ENCODE measurements at places on chromosomes 6 and 20. TPM values are rescaled to one million over a fixed set of nuclear protein-coding genes. Genes with fewer than 3 reads are reported as not detected.

- peak; percentile 78 for DNase-seq
- no peak overlapping the region for H3K4me3 ChIP-seq
- peaks cover 2% of the 10 kb centered on the region for H3K27me3 ChIP-seq
- H3K4me1 ChIP-seq = no peaks in the 10 kb centered on the region
- H3K36me3 ChIP-seq = no peaks in the 10 kb centered on the region
Measured at GRCh38 chr20:58021481-58021880, 207.0 kb downstream of the ANKRD60 start.

The GABBR1 gene
- 3.3 TPM for total RNA-seq

DNA sequence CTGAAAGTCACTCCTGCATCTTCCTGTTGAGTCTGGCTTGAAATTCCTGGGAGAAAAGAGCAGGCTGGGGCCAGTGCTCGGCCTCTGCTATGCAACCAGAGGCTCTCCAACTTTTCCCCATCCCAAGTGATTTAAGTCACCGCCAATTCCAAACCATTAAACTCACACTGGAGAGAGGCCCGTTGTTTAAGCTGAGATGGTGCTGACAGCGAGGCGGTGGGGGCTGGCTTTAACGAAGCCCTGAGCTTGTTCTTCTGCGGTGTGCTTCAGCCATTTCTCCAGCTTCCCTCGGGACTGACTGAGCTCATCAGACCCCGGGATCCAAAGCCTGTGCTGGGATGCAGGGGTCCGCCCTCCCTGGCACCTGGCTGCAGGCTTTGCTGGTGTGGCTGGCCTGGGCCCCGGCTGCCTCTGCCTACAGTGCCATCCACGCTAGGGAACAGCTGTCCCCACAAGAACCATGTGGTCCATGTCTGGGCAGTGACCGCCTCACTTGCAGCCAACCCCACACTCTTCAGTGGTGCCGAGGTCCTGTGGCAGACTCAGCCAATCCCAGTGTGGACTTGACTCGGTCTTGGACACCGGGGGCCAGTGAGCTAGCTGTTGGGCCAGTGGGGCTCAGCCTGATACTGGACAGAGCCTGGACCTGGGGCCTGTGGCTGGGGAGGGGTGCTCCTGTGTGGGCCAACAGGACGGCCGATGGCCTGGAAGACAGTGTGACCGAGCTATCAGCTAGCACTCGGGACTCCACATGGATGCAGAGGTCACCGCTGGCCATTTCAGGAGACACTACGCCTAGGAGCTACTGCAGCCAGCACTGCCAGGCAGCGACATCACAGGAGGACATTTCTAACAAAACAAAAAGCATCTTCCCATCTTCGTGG, 21.2 kb downstream of the RAMACL start:
- DNase-seq = no peak
- H3K36me3 ChIP-seq = no peaks in the 10 kb centered on the region
- H3K27me3 ChIP-seq = no peaks in the 10 kb centered on the region
- no peak overlapping the region for H3K4me3 ChIP-seq
- no peaks in the 10 kb centered on the region for H3K4me1 ChIP-seq
- H3K27ac ChIP-seq = no peak overlapping the region

DNA sequence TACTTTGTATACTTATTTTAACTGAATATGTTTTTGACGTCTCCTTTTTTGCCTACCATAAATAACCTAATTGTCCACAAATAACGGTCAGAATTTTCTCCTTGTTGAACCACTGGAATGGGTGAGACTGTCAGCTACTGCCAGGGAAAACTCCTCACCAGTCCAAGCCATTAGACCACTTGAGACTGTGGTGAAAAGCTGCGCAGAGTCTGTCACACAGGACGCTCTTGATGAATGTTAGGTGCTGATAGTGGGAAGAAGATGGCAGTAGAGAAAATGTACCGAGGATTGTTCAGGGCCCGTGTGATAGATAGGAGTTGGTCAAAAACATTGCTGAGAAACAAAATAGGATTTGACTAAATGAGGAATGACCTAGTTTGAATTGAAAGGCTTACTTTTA, 75.6 kb upstream of the KIF25 start:
- DNase-seq = no peak
- H3K4me1 ChIP-seq = no peaks in the 10 kb centered on the region
- H3K27me3 ChIP-seq = no peaks in the 10 kb centered on the region
- no peaks in the 10 kb centered on the region for H3K36me3 ChIP-seq

DNA sequence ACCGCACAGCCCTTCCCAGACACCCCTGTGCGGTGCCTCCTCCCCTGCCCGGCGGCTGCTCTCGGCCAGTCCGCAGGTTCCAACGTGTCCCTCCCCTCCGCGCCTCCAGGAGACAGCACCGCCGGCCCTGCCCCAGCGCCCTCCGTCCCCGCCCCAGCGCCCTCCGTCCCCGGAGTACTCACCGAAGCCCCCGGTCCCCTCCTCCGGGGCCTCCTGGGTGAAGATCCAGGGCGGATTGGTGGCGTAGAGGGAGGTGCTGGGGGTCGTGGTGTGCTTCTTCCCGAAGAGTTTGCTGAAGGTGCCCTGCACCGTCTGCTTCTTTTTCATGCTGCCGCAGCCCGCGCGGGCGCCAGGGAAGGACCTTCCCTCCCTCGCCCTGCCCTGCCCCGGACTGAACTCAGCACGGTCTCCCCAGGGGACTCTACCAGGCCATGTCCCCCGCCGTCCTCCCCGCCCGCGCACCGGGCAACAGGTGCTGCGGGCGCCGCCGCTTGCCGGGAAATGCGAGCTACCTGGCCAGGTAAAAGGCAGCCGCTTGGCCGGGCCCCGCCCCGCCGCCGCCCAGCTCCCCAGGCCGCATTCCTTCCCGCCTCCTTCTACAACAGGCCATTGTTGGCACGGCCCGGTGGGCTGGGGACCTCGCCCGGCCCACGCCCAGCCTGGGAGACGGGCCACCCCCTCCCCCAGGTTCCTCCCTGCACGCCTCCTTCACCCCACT, at the start of gene C6orf132:
Gene C6orf132 (minus strand): TSS at position 503 of the 718 bp plus-strand sequence. CDS start 176 bp downstream, at position 327.
- H3K4me3 ChIP-seq = peak within 1 kb of the TSS; percentile 82
- no peaks in the 10 kb centered on the region for H3K27me3 ChIP-seq
- H3K4me1 ChIP-seq = peaks cover 45% of the 10 kb centered on the region
- peak; percentile 90 for DNase-seq
- H3K36me3 ChIP-seq = no peaks in the 10 kb centered on the region

GRCh38 chr6:29368765-29369164, at the start of gene OR5V1:
Gene OR5V1, minus strand, starts transcription at chr6:29368865. Its CDS starts 12,670 bp downstream, at chr6:29356195.
- H3K4me3 ChIP-seq = no peak within 1 kb of the TSS
- no peak for DNase-seq
- H3K36me3 ChIP-seq = no peaks in the 10 kb centered on the region
- H3K27me3 ChIP-seq = no peaks in the 10 kb centered on the region
- H3K4me1 ChIP-seq = no peaks in the 10 kb centered on the region
- no peak within 1 kb of the TSS for H3K27ac ChIP-seq

DNA sequence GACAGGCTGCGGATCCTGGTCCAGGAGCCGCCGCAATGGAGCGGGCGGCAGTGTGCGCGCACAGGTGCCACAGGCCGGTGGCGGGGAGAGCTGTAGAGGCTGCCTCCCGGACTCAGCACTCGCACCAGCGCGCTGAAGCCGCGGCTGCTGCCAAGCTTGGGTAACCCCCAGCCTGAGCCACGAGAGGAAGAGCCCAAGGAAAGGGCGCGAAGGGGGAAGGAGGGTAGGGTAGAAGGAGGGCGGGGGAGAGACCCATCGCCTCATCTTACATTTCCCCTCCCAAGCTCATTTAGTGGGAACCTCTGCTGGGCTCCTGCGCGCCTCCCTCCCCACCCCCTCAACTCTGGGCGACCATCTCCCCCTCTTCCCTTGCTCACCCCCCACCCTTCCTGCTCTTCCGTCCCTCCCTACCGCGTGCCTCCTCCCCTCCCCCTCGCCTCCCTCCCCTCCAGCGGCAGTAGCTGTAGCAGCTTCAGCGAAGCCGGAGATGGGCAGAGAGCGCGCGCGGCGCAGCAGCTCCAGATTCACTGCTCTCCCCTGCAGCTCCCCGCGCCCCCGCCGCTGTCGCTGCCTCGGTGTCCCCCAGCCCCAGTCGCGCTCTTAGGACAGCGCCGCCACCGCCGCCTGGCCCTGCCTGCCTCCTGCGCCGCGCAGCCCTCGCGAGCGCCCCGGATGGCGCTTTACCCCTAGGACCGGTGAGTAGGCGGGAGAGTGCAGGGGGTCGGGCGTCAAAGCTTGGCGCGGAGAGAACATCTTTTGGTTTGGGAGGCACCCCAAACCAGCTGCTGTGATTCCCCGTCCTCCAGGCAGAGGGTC, at the start of gene FUT9:
Gene FUT9 (plus strand): TSS at position 457 of the 816 bp plus-strand sequence. CDS start 187,182 bp downstream, outside the sequence.
- no peak within 1 kb of the TSS for H3K4me3 ChIP-seq
- no peaks in the 10 kb centered on the region for H3K36me3 ChIP-seq
- no peak for DNase-seq
- no peak within 1 kb of the TSS for H3K27ac ChIP-seq
- no peaks in the 10 kb centered on the region for H3K4me1 ChIP-seq
- no peaks in the 10 kb centered on the region for H3K27me3 ChIP-seq

DNA sequence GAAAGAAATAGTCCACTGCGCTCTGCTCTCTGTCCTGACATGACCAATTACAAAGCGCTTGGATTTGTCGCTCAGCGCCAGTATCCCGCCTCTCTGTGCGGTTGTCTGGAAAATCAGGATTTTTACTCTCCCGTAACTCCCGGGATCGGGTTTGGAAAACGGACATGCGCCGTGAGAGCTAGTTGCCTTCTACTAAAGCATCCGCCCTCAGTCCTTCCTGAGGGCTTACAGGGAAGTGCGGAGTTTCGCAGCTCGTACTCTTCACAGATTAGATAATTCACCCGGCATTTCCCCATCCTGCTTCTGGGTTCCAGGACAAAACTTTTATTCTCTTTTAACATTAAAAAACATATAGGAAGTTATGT, 427 bp upstream of the MKKS start:
- peak; percentile 96 for DNase-seq
- peak overlapping the region; percentile 97 for H3K27ac ChIP-seq
- H3K4me3 ChIP-seq = peak overlapping the region; percentile 98
- H3K36me3 ChIP-seq = no peaks in the 10 kb centered on the region
- no peaks in the 10 kb centered on the region for H3K27me3 ChIP-seq
